ENCODE measurements at places on chromosomes 3 and 15. TPM values are rescaled to one million over a fixed set of nuclear protein-coding genes. Genes with fewer than 3 reads are reported as not detected.

Gene KATNBL1
- total RNA-seq: 33.1 TPM

Gene GRAMD1C
- not detected for total RNA-seq

Gene MUC13
- total RNA-seq: 8.7 TPM

Gene PDZRN3
- total RNA-seq: not detected

Gene FBXO40
- total RNA-seq: not detected

Gene GRM7
- total RNA-seq: not detected
